COR-L47 (cell line): ENCODE measurements at places on chromosomes 12 and 14.
A peak's percentile ranks its signal among the peaks of the same experiment; 100 is the strongest.

DNA sequence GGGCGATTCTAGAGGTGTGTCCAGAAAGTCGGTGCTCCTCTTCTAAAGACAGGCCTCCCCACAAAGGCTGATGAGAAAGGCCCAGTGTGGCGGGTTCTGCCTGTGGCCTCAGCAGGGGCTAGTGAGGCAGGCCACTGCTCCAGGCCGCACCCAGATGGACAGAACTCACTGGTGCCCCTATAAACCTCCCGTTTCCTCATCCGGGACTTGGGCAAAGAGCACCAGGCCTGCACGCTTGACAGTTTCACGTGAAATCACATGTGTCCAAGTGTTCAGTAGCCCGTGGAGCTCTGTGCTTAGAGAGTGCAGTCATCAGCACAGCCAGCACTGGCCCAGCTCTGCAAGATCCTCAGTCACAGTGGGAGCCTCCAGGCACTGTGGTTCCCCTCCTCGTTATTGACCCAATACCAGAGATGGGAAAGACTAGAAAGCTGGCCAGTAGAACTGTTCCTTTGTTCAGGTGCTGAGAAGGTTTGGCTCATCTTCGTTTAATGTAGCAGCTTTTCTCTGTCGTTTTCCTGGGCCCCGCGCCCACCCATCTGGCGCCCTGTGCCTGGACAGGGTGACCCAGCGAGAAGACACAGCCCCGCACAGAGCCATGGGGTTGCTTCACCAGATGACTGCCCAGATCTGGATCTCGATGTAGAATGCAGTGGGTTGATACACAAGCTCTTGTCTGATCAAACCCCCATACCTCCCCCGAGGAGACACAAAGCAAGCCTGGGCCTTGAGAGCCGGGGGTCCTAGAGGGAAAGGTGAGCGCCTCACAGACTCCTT is 26.3 kb downstream of the IL31 start:
- DNase-seq = no peak

DNA sequence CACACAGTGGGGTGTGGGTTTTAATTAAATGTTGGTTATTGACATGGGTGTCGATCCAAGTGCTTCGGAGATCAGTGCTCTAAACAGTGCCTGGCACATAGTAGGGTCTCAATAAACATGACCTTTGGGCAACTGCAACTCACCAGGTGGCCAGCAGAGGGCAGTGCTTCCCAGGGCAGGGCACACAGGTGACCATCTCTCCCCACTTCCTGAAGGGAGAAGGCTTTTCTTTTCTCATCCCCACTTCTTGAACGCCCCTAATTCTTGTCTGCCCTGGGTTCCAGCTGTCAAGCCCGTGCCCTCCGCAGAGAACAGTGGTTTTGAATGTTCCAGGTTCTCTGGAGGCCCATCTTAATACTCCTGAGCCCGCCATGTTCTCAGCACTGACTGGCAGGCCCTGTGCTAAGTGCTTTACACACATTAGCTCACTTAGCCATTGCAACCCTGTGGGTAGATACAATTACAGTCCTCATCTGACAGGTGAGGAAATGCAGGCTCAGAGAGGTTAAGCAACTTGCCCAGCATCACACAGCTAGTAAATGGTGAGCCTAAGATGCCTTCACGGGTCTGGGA is 16.3 kb downstream of the RAPGEF3 start:
- no peak for DNase-seq

DNA sequence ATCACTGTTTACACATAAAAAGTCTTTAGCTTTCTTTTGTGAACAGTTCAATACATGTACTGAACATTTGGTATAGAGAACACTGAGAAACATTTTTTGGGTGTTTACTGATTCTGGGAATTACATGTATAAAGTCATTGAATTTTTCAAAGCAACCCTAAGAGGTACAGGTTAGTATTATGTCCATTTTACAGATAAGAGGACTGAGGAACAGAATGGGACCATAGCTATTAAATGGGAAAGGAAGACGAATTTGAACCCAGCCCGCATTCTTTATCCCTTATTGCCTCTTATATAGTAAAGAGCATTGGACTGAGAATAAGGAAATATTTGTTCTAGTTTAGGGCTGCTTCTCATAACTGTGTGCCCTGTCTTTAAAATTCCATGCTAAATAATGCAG is 889 bp upstream of the KANSL2 start:
- no peak for DNase-seq

DNA sequence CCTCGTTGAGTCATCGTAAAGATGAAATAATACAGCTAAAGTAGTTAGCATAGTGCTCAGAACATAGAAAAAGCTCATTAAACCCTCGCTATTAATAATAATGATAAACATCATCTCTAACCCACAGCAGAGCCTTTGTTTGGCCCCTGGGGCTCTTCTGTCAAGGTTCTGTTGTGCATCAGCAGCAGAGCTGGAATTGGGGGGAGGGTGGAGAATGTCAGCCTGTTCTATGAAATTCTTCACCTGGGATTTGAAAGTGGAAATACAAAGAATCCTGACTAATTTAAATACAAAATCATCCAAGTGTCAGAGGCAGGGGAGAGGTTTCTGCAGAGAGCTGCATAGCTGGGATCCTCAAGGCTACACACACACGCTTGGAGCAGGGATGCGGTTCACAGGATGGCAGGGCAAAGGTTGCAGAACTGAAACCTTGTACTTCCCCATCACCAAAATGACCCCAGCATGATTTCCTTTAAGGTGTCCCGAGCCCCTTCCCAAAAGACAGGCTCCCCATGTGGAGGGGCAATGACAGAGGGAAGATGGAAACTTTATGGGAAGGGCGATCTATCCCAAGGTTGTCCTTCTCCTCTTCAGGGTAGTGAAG is 71.8 kb downstream of the DAD1 start:
- no peak for DNase-seq

- no peak for DNase-seq
Measured at GRCh38 chr12:120404271-120404670, 33.6 kb upstream of the COX6A1 start.

- DNase-seq = no peak
Measured at GRCh38 chr12:117742721-117743120, 226.1 kb downstream of the KSR2 start.

DNA sequence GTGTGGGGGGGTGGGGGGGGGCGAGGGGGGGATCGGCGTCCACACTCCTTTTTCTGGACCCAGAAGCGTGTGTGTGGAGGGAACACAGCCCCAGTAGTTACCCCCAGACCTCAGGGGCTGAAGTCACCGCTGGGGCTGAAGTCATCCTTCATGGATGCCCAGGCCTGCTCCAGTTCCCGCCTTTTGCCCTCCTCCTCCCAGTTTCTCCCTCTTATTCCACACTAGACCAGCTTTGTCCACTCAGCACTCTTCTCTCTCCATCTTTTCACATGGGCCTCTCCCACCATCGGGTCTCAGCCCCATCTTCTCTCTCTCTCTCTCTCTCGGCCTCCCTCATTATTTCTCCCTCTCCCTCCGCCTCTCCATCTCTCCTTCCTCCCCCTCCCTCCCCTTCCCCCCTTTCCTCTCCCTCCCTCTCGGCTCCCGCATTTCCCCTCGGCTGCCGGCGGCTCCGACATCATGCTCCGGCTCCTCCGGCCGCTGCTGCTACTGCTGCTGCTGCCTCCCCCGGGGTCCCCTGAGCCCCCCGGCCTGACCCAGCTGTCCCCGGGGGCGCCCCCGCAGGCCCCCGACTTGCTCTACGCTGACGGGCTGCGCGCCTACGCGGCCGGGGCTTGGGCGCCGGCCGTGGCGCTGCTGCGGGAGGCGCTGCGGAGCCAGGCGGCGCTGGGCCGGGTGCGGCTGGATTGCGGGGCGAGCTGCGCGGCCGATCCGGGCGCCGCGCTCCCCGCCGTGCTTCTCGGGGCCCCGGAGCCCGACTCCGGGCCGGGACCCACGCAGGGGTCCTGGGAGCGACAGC is at the start of gene P3H3:
P3H3 (plus strand) TSS at position 426 of the 799 bp plus-strand sequence; CDS start at position 460, 34 bp downstream.
- no peak for DNase-seq

DNA sequence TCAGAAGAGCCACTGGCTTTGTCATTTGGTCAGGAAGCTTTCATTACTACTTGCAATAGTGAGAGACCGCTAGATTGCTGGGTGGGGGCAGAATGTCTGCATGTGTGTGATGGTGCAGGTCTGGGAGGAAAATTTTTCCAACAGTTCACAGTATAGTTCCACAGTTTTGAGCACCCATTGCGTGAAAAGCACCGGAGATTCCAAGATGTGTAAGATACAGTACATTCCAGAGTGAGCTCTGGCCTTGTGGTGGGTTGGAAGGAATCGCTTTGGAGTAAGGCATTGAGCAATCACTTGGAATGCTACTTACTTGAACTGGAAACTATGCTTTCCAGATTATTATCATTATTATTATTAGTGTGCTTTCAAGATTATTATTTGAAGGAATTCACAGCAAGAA is 47.6 kb upstream of the FRMD6 start:
- no peak for DNase-seq

- peak; percentile 37 for DNase-seq
Measured at GRCh38 chr14:70098250-70098809, 90.4 kb downstream of the SLC8A3 start.

GRCh38 chr12:91901381-91902074 is 244.1 kb downstream of the BTG1 start:
- no peak for DNase-seq

DNA sequence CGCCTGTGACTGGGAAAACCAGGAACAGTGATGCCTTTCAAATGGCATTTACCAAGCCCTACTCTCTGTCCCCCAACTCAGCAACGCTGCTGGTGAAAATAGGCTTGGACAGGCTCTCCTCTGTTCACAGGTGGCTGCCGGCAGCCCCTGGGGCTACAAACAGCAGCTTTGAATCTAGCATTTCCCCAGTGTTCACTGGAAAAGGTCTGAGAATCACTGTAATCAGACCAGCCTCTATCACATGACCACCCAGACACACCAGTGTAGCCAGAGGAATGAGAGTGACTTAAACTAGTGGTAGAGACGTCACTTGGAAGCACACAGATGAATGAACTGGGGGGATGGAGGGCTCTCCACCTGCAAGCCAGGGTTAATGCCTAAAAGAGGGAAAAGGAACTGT is 151.8 kb downstream of the FOXN3 start:
- no peak for DNase-seq

GRCh38 chr12:20557096-20557495 is 138.0 kb upstream of the SLCO1C1 start:
- DNase-seq = no peak

DNA sequence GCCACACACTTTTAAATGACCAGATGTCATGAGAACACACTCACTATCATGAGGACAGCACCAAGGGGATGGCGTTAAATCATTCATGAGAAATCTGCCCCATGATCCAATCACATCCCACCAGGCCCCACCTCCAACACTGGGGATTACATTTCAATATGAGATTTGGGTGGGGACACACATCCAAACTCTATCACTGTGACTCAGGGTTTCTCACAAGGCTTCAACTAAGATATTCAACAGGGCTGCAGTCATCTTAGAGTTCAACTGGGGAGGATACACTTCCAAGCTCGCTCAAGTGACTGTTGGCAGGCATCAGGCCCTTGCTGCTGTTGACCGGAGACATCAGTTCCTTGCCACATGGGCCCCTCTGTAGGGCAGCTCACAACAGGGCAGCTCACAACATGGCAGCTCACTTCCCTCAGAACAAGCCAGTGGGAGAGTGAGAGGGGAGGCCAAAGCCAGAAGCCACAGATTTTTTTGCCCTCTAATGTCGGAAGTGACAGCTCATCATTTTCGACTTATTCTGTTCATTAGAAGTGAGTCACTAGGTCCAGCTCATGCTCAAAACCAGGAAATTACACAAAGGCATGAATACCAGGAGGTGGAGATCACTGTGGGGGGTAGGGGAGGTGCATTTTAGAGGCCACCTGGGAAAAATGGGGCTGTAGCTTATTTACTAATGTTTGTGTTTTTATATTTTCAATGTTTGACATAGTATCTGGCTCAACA is 50.8 kb upstream of the PTHLH start:
- DNase-seq = no peak

DNA sequence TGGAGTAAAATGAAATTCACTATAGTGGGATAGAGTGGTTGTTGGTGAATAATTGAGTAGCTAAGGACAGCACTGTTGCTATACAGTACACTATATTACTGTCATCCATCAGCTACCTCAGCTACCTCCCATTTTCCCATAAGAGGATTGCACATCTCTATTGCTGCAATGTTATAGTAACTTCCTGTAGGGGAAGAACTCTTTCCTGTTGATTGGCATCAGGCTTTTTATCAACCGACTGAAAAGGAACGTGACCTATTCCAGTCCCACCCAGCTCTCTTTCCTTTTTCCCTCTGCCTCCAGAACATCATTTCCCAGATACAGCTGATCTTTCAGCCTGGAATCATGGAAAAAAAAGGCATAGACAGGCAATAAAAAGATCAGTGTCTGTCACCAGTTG is 117.4 kb downstream of the ADAMTS20 start:
- no peak for DNase-seq

DNA sequence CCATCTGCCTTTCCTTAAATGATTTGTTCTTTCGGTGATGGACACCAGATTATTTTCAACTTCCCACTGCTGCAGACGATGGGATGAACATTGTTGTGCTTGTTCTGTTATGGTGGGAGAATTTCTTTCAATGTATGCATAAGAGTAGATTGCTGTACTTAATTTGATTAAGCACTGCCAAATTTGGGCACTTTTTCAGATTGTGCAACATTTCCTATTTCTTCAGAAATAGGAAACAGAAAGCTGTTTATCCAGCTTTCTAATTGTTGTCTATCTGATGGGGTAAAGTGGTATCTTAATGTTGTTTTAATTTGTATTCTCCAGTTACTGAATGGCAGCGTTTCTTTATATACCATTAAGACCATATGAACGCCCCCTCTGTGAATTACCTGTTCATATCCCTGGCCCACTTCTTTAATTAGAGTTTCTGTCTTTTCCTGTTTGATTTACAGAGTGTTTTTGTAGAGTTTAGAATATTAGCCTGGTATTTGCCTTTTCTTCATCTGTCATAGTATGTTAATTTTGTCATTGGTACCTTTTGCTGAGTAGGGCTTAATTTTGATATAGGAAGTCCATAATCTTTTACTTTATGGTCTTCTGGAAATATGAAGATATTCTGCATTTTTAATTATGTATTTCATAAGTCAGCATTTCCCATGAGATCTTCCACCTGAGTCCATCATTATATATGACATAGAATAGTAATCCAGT is 59.6 kb downstream of the DIP2B start:
- DNase-seq = no peak

DNA sequence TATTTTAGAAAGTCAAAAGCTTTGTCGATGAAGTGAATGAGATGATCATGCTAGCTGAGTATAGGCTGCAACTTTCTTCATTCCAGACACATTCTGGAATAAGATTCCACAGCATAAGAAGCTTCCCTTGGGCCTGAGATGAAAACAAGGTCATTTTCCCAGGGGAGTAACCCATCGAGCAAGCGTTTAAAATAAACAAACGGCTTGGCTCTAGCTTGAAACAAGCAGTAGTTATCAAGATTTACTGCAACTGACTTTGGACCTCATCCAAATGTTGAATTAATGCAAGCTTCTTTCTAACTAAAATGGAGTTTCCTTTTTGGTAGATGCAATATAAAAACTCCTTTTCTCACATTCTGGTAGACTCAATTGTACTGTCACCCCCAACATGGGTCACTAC is 23.0 kb downstream of the KCNJ8 start:
- no peak for DNase-seq

- no peak for DNase-seq
Measured at GRCh38 chr12:68178774-68179439, 19.4 kb upstream of the IFNG start.
